ENCODE measurements at places on chromosomes 3 and 15.
A peak's percentile ranks its signal among the peaks of the same experiment; 100 is the strongest.

- DNase-seq = no peak
Observed at GRCh38 chr3:172040981-172041963, 1.9 kb downstream of the FNDC3B start.

GRCh38 chr3:98440283-98440682, 22.7 kb upstream of the OR5K1 start:
- no peak for DNase-seq

- DNase-seq = no peak
Observed at GRCh38 chr3:186637686-186638085, 2.5 kb upstream of the FETUB start.

DNA sequence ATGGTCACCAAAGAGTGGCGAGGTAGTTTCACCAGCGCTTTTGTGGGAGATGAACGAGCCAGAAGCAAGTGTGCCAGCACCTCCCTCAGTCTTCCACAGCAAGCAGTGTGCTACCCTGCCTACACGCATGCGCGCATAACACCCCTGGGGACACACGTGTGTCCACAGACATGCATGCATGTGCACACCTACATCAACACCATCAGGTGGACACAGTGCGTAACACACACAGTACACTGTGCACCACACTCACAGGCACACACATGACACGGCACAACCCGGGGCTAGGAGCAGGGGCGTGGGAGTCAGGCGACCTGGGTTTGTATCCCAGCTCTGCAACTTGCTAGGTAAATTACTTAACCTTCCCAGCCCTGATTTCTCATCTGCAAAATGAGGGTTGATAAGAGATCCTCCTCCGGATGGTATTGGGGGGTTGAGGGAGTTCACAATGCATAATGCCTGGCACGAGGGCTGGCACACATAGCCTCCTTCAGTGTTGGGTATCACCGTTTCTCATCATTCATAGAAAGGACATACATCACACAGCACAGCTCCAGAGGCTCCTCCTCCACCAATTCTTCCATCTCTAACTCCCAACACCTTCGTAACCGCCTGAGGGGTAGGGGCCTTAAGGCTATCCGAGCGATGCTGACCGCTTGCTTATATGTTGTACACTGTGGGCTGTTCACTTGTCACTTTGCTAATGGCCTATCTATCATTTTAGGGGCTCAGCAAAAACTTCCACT, 174.9 kb downstream of the SMAD6 start:
- no peak for DNase-seq

GRCh38 chr15:65033659-65034269, 4.3 kb upstream of the MTFMT start:
- DNase-seq = peak; percentile 51
